ENCODE measurements at places on chromosomes 11 and 22. TPM values are rescaled to one million over a fixed set of nuclear protein-coding genes. Genes with fewer than 3 reads are reported as not detected.
A peak's percentile ranks its signal among the peaks of the same experiment; 100 is the strongest.

Gene CBLIF
- not detected for polyA plus RNA-seq

- DNase-seq = peak; percentile 48
Observed at GRCh38 chr11:114762408-114762807, 84.1 kb downstream of the NXPE2 start.

GRCh38 chr22:47808236-47808635 lies 1045.8 kb downstream of the TBC1D22A start:
- no peak for DNase-seq

GRCh38 chr11:57885298-57886050 lies 123.9 kb downstream of the CTNND1 start:
- DNase-seq = no peak

GRCh38 chr11:472816-473215 lies 22.7 kb downstream of the PTDSS2 start:
- DNase-seq = no peak

Data from spinal cord (tissue), 10 donors.